ENCODE measurements at places on chromosomes 2 and 18.

DNA sequence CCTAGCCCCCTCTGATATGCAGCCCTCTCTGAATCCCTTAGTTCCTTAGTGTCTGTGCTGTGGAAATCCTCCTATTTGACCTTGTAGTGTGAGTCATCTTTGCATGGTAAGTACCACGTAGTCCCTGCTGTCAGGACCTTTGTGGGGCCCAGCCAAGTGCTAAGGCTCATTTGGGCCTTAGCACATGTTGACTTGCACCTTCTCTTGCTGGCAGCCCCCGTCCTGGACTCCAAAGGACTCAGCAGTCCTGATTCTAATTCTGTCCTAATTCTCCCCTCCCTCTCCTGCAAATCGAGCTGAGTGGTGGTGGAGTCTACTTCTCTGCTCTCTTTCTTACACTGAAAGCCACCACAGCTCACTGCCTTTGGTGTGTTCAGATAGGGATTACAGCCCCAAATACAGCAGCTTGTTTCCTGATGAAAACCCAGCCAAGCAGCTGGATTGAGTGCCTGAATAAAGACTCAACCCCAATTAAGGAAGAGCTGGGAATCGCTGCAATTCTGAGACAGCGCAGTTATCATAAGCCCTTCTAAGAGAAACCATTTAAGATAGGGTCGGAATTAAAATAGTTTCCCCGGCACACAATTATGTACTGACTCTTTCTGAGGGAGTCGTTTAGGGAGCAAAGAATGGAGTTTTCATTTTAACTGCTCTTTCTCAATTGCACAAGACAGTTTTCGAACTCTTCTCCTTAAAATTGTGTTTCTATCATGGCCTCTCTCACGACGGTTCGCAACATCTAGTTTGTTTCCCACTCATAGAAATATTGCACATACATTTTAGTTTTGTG, 215.6 kb upstream of the TNP1 start:
- DNase-seq = no peak

DNA sequence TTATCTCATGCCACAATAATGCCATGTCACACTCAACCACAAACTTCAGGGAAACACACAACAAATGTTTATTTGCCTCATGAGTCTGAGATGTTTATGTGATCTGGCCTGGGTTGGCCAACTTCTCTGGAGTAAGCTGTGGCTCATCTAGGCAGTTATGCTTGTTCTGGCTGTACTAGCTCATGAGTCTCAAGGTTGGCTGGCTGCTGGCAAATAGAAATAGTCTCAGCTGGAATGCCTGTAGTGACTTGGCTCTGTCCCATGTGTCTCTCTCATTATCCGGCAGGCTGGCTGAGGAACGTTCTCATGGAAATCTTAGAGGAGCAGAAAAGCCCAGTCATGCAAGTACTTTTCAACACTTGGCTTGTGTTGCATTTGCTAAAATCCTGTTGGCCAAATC, 234.9 kb upstream of the CDH2 start:
- DNase-seq = no peak

- no peak for DNase-seq
Measured at GRCh38 chr2:189798312-189799029, 14.2 kb downstream of the PMS1 start.

DNA sequence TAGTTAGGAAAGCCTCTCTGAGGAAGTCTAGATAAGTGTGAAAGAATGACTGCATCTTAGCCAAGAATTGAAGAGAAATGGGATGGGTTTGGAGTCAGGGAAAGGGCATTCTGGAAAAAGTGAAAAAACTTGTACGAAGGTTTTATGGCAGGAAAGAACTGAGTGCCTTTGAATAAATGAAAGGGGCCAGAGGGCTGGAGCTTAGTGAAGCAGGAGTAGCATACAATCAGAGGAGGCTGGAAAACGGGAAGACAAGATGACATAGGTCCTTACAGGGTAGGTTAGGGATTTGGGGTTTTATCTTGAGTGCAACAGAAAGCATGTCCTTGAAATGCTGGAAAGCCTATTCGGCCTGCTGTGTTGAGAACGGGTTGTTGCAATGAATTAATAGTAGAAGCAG, 152.6 kb upstream of the RND3 start:
- no peak for DNase-seq

- DNase-seq = no peak
Measured at GRCh38 chr2:151067658-151068369, 193.8 kb downstream of the RBM43 start.

DNA sequence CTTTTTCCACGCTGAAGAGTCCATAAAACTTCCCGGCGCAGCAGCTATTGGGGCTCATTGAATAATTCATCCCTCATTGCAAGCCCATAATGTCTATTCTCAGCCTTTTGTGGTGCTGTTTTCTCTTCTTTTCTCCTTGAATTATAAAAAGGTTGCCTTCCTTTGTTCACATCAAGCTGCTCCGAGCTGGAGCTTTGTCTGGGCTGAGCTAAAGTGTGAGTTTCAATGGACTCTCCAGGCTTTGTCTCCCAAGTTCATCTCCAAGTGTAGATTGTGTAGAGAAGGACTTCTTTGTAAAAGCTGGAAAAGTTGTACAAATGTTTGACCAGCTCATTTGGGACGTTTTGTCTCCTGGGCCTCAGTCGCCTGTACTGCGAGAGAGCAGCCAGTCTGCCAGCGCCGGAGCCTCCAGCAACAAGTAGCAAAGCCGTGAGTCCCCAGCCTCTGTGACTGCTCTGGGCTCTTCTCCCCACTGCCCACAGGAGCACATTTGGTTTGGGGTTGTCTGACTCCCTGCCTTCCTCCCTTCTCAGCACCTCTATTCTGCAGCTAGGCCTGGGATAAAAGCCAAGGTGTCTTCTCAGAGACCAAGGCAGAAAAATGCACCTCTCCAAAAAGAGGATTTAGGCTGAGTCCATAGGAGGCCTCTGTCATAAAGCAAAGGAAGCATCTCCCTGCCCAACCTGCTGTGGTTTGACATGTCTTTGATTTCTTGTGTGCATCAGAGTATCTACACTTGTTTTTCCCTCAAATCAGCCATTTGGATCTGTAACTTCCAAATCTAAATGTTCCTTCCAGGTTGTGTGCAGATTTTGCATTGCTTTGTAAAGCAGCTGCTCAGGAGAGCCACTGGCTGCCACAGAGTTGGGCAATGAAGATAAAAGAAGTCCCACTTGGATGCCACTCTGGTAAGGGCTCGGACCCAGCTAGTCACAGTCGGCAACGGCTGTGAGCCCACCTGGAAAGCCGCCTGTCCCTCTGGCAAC, 6.4 kb downstream of the PAX3 start:
- DNase-seq = no peak

GRCh38 chr2:23589739-23590138, 204.8 kb downstream of the KLHL29 start:
- no peak for DNase-seq

DNA sequence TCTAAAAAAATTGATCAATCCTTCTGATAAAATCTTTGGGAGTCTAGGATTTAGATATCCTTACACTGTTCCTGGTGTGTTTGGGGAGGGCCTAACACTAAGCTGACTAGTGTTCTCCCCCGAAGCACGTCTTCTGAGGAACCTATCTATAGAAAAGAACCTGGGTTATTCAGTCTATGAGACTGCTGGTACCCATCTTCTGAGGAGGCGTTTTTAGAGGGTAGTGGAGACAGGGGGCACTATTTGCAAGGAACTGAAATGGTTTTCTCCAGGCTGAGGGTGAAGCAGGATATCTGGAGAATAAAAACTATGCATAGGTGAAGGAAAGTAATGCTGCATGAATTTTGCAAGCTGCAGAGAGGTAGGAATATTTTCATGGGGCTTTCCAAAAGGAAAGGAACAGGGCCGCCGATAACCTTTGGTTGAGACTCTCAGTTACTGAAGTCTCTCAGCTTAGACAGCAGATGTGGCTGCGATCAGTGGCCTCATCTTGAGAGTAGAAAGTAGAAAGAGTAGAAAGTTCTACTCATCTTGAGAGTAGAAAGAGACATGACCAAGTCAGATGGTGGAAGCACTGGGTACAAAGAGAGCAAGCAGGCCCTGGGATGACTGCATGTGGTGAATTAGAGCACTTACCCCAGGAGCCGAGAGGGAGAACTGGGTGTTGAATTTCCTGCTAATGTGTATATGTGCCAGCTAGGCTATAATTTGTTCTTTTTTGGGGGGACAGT, 31.8 kb upstream of the KCNE4 start:
- no peak for DNase-seq

GRCh38 chr18:10784596-10785202, 258.9 kb downstream of the NAPG start:
- no peak for DNase-seq

DNA sequence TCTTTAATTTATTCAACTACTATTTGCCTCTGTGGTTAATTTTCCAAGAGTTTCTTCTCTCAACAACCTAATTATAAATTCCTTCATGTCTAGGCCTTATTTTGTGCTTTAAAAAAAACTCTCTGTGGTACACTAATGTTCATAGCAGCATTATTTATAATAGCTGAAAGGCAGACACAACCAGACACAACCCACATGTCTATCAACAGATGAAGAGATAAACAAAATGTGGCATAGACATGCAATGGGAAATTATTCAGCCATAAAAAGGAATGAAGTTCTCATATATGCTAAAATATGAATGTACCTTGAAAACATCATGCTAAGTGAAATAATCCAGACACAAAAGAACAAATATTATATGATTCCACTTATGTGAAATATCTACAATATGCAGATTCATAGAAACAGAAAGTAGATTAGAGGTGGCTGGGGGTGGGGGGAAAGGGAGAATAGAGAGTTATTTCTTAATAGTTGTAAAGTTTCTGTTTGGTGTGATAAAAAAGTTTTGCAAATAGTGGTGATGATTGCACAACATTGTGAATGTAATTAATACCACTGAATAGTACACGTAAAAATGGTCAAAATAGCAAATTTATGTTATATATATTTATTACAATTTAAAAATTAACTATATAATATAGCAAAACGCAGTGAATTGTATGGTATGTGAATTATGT, 28.1 kb upstream of the RASGRP3 start:
- no peak for DNase-seq

- DNase-seq = no peak
Measured at GRCh38 chr2:66439812-66440542, 5.1 kb downstream of the MEIS1 start.

DNA sequence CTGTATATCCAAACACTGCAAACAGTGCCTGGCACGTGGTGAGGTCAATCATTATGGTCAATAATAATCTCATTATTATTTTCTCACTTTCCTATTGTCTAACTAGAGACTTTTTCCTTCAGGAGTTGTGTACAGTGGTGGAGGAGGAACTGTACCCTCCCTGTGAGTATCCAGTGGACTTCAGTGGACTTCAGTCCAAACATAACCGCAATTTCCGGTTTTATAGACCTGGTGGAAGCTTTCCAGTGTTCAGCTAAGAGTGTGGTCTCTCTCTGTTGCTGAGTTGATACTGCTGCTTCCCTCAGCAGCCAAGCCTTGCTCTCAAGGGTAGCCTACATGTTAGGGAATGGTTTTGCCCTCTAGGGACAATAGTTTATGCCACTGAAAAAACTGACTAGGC, 447.1 kb downstream of the TMEM182 start:
- DNase-seq = no peak

- DNase-seq = peak; percentile 74
Measured at GRCh38 chr2:50840341-50841124, 191.4 kb downstream of the NRXN1 start.

DNA sequence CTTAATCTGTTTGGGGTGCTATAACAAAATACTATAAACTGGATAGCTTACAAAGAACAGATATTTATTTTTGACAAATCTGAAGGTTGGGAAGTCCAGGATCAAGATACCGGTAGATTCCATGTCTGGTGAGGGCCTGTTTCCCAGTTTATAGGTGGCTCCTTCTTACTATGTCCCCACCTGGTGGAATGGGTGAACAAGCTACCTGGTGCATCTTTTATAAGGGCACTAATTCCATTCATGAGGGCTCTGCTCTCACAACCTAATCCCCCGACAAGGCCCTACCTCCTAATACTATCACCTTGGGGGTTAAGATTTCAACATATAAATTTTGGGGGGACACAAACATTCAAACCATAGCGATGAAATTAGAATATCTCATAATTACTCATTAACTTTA, 15.6 kb upstream of the NEMP2 start:
- no peak for DNase-seq

GRCh38 chr2:25065768-25066167, 23.9 kb downstream of the EFR3B start:
- no peak for DNase-seq

- no peak for DNase-seq
Measured at GRCh38 chr2:191832668-191833067, 14.2 kb downstream of the CAVIN2 start.

- DNase-seq = no peak
Measured at GRCh38 chr2:178404368-178404767, 46.6 kb downstream of the PRKRA start.

DNA sequence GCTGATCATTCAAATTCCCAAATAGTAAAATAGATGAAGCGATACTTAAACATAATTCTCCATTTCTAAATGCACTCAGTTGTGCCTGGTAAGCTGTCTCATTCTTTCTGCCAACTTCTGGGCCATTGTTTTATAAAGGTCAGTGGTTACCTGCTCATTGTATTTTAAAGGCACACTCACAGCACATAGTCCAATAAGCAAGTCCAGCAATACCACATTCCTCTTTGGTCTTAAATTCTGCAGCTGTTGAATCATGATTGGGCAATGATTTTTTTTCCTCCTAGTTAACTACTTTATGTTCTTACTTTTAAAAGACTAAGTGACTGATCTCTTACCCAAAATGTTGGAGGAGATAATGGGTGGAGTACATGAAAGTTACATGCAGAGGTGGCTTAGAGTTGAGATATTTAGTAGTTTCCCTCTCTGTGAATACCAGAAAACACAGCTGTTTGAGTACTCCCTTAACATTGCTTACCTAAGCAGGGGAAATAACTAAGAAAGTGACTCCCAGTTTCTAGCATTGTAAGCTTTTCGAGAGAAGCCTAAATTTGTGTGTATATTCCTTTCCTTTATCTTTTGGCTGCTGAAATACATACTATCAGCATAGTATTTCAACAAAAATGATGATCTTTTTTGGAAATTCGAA, 220.7 kb downstream of the CAMKMT start:
- no peak for DNase-seq

GRCh38 chr18:11951390-11951851, 29.9 kb upstream of the IMPA2 start:
- no peak for DNase-seq

DNA sequence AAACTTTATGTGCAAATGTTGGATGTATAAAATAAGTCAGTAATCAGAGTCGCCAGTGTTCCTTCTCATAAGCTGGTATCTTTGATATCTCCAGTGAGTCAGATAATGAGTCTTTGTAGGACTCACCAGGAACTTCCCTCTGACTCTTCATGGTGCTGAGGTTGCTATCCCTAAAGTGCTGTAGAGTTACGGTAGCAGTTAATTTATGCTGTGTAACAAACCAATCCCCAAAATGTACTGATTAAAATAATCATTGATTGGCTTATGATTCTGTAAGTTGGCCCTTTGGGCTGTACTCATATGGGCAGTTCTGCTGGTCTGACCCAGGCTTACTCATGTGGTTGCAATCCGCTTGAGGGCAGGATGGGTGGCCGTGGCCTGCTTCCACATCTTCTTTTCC, 43.8 kb downstream of the MAIP1 start:
- no peak for DNase-seq

DNA sequence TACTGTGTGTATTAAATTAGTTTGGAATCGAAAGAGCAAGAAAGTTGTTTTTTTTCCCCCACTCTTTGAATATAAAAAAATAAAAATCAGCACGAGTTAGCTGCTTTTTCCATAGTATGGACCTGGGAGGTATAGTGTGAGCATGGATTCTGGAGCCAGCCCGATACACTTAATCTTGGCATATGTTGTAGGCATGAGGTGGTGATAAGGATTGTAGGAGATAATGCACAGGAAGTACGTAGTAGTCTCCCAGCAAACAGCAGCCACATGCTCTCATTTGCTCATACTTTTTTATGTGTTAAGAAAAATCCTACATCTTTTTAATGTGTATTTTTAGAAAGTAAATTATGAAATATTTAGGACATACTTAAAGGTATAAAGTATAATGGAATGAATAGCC, 2.1 kb upstream of the DNAJC27 start:
- no peak for DNase-seq

Measured in NCI-H1105 (cell line).